ENCODE measurements at places on chromosomes 2 and 18.

GRCh38 chr2:240962300-240963064 is 35.9 kb upstream of the SNED1 start:
- no peak for DNase-seq

DNA sequence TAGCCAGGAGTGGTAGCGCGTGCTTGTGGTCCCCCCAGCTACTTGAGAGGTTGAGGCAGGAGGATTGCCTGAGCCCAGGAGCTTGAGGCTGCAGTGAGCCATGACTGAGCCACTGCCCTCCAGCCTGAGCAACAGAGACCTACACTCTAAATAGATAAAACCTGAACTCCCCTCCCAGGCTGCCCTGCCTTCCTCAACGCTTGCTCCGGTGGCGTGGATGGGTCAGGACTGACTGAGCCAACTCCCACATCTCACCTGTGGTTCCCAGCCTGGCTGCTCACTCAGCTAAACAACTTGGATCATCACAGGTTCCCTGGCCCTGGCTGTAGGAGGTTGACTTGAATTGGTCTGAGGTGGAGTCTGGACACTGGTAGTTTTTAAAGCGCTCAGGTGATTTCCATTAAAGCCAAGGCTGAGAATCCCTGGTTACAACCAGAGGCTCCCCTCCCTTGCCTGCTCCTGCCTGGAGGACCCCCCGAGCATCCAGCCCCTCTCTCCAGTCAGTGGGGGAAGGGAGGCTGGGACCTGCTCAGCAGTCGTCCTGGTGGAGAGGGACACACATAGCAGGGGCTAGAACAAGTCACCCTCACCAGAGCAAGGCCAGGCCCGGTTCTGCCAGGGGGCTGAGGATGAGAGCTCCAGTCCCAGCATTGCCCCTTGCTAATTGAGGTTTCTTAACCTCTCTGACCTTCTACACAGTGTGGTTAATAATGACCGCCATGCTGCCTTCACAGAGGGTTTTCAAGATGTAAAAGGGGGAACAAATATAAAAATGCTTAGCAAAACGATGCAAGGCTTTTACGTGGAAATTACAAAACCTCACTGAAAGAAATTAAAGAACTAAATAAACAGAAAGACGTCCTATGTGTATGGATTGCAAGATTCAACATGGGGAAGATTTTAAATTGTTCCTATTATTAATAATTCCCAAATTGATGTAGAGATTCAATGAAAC is 46.9 kb upstream of the TAF1B start:
- no peak for DNase-seq

- DNase-seq = no peak
These were observed 50.7 kb downstream of the MGAT5 start for GRCh38 chr2:134304394-134305108.

GRCh38 chr2:102141970-102142828 is at the start of gene IL1R1:
Gene IL1R1, plus strand, starts transcription at chr2:102142746. Its CDS starts 14,979 bp downstream, at chr2:102157725.
- DNase-seq = no peak

DNA sequence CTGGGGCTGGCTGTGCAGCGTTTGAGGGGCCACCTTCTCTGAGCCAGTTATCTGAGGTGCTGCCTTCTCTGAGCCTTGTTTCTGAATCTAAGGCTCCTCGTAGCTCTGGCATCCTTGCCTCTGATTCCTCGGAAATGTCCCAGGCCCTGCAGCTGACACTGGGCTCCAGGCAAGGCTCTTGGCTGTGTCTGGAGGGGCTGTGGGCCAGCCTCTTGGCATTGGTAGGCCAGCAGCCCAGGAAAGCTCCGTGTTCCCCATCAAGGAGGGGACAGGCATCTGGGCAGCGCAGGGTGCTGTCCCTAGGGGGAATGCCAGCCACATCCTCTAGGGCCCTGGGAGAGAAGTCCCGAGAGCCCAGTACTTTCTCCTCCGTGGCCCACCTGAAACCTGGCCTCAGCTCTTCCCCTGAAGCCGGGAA is 40.7 kb upstream of the TAF1B start:
- DNase-seq = no peak

DNA sequence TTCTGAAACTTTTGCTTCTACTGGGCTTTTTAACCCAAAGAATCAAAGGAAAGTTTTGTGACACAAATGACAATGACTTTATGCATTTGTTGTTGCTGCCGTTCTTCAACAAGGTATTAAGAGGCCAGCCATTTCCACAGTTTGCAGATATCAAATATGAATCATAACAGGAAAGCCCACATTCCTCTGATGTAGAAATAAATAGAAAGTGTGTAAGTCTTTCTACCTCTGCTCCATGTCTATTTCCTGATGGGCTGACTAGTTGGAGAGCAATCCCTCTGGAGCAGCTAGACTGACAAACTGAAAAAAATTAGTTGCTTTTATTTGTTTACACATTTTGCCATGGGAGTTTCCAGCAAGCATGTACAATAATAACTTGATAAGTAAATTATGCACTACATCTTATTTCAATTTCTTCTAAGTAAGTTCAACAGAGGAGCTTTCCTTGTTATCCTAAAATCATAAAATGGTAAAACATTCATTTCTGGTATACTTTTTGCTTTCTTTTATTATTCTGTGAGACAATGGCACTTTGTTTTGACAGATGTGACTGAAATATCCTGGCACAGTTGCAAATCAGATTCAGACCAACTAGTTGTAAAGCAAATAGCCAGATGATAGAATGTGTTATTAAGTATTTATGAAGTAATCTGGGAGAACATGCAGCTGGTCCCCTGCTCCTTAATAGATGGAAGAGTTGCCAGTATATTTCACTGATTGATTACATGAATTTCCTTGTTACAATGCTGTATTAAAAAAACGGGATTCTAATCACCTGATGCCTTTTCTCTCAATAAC is 266.7 kb downstream of the METTL4 start:
- DNase-seq = no peak

DNA sequence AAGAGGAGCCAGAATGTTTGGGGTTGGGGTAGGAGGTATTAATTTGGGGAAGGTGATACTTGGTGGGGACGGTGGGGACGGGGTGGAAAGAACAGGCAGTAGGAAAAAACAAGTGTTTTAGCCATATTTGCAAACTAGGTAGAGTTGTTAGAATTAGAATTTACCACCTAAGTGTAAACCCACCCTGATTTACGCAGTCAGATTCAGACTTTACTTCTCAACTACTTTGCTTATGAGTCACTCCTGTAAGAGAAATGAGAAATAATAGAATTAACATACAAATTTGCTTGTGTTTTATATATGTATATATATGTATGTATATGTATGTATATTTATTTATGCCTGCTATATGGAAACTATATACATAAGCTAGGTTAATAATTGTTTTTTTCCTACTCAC is 1168.2 kb upstream of the ZEB2 start:
- DNase-seq = no peak

DNA sequence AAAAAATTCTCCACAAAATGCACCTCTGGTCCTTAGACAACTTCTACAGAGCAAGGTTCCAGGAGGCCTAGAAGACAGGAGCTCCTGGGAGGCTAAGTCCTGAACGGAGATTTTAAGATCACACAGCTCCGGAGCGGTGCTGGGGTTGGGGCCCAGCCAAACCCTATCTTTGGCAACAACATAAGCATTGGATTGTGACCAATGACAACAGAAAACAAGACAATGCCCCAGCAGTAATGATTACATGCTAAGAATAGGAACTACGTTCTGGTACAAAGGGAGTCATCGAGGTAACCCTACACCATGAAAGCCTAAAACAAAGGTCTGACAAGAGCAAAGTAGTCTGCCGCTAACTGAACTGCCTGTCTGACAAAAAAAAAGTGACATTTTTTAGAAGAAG is 171.2 kb downstream of the CMPK2 start:
- DNase-seq = no peak

GRCh38 chr2:207286106-207286505 is 120.4 kb upstream of the KLF7 start:
- DNase-seq = no peak

GRCh38 chr2:172233987-172234715 is 131.5 kb upstream of the DLX2 start:
- DNase-seq = no peak
